CD4-positive, alpha-beta T cell treated with Interleukin-21 for 1 hour (primary cell): ENCODE measurements at places on chromosomes 16 and 17.

GRCh38 chr16:52805559-52806168 lies 247.0 kb downstream of the CHD9NB start:
- no peak for DNase-seq

DNA sequence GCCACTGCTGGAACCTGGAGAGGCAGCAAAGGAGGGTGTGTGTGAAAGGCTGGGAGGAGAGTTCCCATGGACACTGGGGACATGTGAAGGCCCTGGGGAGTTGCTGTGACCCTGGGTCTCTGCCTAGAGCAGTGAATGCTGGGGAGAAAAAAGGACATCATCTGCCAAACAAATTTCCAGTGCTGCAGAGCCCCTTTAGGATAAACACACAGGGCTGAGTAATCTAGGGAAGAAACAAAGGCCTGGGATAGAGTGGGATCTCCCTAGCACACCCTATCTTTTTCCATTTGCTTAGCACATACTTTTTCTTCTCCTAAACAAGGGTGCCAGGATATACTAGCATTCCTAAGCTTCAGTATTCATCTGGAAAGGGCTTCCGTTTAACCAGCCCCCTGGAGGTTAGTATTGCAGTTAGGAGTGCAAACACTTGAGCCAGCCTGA lies 3.3 kb upstream of the HIGD1B start:
- no peak for DNase-seq

- no peak for DNase-seq
Observed at GRCh38 chr16:7755347-7755882, 422.8 kb downstream of the RBFOX1 start.

GRCh38 chr17:4509401-4509800 lies 10.7 kb downstream of the SPNS2 start:
- DNase-seq: peak; percentile 32

GRCh38 chr16:11123666-11124065 lies 132.3 kb downstream of the SOCS1 start:
- DNase-seq: no peak

GRCh38 chr17:73841431-73842060 lies 197.3 kb upstream of the SDK2 start:
- DNase-seq: peak; percentile 9

DNA sequence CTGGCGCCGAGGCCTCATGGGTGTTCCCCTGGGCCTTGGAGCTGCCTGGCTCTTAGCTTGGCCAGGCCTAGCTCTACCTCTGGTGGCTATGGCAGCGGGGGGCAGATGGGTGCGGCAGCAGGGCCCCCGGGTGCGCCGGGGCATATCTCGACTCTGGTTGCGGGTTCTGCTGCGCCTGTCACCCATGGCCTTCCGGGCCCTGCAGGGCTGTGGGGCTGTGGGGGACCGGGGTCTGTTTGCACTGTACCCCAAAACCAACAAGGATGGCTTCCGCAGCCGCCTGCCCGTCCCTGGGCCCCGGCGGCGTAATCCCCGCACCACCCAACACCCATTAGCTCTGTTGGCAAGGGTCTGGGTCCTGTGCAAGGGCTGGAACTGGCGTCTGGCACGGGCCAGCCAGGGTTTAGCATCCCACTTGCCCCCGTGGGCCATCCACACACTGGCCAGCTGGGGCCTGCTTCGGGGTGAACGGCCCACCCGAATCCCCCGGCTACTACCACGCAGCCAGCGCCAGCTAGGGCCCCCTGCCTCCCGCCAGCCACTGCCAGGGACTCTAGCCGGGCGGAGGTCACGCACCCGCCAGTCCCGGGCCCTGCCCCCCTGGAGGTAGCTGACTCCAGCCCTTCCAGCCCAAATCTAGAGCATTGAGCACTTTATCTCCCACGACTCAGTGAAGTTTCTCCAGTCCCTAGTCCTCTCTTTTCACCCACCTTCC lies 7.9 kb downstream of the HIRIP3 start:
- no peak for DNase-seq

DNA sequence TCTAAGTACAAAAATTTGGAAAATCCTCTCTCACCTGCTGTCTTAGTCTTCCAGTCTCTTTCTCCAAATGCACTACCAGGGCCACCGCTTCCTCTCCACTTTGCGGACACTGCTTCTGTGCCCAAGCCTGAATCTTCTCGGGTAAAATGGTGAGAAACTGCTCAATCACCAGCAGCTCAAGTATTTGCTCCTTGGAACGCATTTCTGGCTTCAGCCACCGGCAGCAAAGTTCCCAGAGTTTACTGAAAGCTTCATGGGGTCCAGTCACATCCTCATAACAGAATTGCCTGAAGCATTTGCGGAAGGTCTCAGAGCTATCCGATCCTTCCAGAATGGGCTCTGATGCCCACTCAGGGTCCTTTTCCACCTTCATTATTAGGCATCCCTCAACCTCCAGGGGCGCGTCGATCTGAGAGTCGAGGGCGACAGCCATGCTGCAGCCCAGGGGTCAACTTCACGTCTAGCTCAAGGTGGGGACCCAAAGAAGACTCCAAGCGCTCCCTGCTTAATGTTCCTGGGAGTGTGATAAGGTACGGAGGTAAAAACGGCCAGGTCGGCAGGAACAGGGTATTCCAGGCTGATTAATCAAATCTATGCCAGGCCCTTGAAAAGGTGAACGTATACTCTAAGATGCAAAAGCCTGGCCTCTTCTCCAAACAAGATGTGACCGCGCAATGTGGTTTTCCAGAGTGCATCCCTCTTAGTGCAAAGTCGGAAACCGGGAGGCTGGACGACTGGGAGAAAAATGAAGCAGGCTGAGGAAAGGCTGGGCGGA lies 763 bp downstream of the ZKSCAN2 start:
- no peak for DNase-seq

DNA sequence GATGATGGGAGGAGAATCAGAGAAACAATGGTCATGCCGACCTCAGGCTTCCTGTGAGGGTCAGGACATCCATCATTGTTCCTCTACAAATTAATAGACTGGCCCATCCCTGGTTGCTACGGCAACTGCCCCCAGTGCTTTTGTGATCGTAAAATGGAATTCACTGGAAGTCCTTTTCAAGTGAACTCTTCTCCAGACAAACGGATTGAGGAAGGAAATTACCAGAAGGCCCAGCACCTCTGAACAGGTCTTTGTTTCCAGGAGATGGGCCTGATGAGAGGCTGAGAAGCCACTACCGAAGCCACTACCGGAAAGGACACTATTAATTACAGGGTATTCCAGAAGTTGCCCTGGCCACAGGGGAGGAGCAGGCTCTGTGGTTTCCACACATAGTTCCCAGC lies 126.0 kb downstream of the MGAT5B start:
- no peak for DNase-seq

DNA sequence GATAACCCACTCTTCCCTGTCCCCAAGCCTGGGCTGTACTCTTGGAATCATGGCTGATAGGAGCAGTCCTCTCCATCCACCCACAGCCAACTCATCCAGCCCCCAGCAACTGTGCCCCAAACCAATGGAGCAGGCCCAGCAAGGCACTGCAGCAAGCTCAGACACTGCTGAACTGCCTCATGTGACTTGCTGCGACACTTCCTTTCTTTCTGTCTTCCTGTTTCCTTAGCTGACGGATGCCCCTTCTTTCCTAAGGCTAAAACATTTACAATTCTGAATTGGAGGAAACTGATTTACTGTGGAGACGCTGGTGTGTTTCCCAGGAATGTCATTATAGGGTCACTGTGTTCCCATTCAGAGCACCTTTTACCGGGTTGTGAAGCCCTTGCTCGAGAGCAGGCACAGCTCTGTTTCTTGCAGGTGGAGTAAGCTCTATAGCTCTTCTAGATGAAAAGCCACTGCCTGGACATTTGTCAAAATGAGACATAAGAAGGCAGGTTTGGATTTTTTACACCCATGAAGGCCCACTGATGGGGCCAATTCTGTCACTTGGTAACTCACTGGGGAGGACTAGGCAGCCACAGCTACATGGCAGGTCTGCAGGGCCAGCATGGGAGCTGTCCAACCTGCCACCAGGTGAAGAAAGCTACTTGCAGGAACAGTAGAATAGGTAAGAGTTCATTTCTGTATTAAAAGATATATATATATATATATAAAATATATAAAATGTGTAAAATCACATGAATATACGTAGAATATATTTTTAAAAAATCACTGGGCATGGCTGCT lies 27.4 kb downstream of the TMEM11 start:
- DNase-seq: no peak

GRCh38 chr16:69932691-69933392 lies 18.3 kb upstream of the CLEC18A start:
- no peak for DNase-seq

GRCh38 chr16:78005881-78006280 lies 16.5 kb upstream of the CLEC3A start:
- peak; percentile 6 for DNase-seq

DNA sequence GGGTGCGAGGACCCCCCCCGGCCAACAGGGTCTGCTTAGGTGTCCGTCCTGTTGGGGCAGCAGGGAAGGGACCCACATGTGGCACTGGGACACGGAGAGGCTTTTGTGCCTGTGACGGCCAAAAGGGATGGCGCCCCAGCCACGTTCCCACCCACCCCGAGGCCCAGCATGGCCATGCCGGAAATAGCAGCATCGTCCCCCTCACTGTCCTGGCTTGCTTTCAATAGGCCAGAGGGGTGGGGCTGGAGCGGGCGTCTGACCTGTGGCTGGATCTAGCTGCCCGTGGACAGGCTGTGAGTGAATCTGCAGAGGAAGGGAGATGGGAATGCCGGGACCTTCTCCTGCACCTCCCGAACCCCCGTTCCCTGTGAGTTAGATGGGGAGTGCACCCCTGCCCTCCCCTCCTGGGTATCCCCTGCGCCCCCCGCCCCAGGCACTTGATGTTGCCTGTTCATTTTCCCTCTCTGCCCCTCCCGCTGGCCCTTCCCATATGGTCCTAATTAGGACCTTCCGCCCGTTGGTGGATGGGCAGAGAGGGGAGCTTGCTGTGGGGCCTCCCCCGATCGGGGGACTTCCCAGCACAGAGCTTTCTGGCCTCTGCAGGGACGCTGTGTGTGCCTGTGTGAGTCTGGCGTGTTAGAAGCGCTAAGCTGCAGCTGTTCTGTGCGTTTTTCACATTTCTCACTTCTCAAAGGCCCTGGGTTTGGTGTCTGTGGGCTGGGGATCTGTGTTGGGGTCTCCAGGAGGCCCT lies 292.8 kb downstream of the SEC14L1 start:
- DNase-seq: peak; percentile 40

GRCh38 chr17:79272220-79272619 lies 197.6 kb downstream of the ENGASE start:
- no peak for DNase-seq

DNA sequence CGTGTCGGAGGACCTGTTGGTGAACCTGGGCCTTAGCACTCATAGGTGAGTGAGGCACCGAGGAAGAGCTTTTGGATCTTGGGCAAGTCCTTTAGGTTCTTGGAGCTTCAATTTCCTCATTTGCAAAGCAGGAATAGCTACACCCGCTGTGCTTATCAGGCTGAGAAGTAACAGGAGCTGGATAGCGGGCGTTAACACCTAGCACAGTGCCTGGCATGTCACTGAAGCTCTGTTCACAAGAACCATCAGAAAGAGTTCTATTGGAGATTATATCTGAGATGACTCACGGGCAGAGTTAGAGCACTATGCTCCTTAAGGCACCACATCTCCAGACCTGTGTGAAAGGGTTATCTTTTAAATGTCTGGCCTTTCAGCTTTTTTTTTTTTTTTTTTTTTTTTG lies 12.8 kb downstream of the MEOX1 start:
- no peak for DNase-seq

- peak; percentile 51 for DNase-seq
Observed at GRCh38 chr16:72124761-72125634, 31.4 kb downstream of the DHX38 start.

DNA sequence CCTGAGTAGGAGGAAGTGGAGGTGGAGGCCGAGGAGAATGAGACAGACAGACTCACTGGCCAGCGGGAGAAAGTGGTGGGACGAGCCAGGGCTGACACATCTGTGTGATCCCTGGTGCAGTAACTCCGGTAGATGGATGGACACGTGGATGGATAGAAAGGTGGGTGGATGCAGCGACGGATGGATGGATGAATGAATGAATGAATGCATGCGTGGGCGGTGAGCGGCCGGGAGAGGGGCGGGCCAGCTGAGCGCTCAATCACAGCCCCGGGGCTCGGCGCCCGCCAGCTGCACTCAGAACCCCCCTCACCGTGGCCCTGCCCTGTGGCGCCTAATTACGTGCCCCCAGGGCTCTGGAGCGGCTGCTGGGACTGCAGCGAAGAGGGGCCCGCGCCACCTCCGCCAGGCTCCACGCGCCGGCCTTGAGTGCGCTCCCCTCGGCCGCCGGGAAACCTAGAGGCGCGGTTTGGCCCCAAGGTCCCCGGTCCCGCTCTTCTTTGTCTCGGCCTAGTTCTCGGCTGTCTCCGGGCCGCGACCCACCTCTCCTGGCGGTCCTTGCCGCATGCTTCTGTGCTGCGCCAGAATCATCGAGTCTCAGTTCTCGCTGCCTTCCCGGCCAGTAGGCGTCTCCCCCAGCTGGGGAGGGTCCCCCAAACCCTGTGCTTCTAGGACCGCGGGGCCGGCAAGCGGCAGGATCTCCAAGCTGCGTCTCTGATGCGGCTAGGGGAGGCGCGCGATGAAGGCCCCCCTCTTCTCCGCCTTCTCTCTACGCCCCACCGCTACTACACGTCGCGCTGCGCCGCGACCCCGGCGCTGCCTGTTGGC lies 41.0 kb downstream of the RAI1 start:
- DNase-seq: no peak

- peak; percentile 27 for DNase-seq
Observed at GRCh38 chr17:17757391-17757791, 76.1 kb downstream of the RAI1 start.

GRCh38 chr16:13628156-13628555 lies 291.8 kb upstream of the ERCC4 start:
- DNase-seq: no peak

GRCh38 chr16:56438038-56438437 lies 12.7 kb upstream of the AMFR start:
- DNase-seq: no peak

GRCh38 chr17:34384822-34385605 lies 22.0 kb upstream of the CCL1 start:
- DNase-seq: no peak

DNA sequence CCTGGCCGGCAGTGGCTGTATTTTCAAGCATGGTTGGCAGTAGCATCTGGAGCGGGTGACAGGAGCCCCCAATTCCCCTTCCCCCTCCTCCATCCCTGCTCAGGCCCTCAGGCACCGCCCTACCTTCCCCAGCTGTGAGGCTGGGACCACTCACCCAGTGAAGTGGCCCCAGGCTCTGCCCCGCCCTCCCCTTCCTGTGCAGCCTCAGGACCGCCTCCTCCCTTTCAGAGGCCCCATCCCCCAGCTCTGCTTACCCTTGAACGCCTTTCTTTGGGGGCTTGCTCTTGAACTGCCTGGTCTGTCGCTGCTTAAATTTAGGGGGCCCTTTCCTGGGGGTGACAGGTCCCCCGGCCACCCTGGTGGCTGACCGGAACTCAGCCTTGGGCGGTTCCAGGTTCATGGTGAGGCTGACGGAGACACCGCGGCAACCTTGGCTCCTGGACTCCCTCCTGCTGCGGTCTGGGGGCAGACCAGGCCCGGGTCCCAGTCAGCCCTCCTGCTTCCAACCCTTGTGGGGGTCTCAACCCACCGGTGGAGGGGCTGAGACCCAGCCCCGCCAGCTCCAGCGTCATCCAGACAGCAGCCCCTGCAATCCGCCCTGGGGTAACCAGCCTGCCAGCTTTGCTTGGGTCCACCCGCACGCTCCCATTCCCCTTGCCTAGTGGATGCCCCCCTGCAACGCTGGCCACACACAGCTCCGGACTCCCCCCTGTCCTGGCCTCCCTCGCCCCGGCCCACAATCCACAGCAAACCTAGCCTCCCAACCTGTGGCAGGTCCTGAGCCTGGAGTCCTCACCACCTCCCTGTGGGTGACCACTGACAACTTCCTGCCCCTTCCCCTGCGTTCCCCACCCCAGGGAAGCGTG lies 3.2 kb downstream of the PDE6G start:
- no peak for DNase-seq
